ENCODE measurements at places on chromosomes 3 and 15.

DNA sequence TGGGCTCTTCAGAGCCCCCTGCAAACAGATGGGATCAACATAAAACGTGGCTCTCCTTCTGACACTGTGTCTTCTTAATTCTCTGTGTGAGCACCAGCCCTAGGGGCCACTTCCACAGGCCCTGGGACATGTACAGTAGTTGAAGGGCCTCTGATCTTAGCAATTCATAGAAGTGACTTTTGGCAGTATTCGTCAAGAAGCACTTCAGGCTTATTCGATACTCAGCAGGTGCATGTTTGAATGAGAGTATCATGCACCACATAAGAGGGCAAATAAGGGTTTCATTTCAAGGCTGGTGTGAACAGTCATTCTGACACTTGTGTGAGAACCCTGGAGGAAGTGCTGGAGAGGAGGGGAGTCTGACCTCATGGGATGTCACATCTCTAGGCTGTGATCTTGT is 113.9 kb downstream of the GABRG3 start:
- DNase-seq = no peak

DNA sequence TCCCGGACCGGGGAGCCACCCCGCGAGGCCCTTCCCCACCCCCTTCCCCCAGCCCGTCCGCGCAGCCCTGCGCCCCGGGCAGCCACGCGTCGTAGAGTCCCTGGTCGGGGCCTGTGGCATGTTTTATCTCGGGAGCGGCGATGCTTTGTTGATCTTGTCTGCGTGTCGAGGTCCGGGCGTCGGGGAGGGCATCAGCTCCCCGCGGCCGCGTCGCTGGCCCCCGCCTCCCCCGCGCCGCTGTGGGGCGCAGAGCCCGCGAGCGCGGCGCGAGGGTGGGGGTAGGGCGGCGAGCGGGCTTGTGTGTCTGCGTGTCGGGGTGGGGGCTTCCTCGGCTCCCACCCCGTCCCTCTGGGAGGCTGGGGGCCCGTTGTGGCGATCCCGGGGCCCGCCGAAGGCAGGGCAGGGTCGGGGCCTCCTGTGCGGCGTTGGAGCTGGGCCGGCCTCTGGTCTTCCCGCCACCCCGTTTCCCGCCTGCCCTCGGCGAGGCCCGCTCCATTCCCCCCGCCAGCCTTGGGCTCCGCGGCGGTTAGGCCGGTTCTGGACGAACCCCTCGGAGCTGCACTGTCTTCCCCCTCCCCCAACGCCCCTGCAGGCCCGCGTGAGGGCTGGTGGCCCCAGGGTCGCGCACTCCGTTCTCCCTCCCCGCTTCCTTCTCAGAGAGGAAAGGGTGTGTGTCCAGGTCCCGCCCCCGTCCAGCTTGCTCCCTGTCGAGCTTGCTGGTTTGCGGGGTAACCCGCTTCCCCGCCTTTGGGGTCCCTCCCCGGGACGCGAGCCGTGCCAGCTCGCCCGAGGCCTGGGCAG is 695 bp downstream of the GMPS start:
- peak; percentile 31 for DNase-seq

GRCh38 chr3:76582098-76582497 is 457.8 kb upstream of the ROBO2 start:
- no peak for DNase-seq

DNA sequence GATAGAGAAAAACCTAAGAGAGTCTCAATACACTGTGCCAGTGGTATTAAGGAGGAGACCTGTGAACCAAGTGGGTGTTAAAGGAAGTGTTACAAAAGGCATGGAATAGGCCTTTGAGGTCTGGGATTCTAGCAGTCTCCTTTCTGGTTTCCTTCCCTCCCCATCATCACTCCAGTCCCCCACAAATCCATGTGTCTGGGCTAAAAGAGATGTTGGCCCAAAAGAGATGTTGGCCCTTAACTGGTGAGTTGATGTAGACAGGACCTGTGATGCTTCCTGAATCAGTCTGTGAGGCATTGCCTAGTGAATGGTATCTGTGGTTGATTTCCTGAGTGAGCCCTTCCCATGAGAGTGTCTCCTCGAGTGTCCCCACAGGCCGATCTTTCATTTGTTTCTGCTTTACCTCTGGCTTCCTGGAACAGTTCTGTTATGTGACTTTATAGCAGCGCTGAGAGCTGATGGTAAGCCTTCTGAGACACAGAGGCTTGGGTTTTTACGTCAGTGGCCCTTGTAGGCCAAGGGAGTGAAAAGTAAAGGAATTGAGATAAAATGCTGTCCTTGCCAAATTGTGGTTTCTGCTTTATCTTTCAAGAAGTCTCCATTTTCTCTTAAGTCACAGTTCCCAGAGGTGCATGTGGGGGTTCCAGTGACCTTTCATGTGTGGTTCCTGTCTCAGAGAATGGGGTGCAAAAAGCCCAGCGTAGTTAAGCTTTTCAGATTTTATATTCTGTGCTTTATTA is 87.8 kb downstream of the KLHL25 start:
- peak; percentile 26 for DNase-seq

DNA sequence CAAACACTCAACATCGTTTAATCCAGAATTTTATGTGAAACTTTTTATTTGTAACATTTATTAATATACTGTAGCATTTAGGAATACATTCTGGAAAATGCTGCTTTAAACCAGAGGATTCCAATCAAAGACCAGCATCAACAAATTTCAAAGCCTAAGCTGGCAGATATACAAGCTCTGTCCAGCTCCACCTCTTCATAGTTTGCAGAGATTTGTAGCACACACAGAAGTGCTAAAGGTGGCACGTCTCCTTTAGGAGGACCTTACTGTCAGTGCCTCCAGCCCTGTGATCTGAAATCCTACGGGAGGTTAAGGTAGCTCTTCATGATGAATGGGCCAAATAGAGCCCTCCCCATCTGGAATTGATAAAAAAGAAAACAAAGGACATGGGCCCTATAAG is 329.7 kb upstream of the NECTIN3 start:
- DNase-seq = no peak

DNA sequence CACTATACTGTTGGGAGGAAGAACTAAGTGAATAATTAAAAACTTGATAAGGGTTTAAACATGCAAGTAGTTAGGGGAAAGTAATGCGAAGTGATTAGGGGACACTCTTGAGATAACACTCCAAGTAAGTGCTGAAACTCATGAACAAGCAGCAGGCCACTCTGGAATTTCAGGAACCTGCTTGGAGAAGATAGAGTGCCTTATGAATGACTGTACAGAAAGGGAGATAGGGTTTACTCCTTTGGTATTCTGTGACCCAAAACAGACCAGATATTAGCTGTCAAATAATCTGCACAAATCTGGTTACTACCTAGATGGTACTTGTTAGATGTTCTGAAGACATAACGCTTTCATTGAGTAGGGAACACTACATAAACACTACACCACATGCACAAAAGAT is 85.6 kb downstream of the FRMD4B start:
- no peak for DNase-seq

DNA sequence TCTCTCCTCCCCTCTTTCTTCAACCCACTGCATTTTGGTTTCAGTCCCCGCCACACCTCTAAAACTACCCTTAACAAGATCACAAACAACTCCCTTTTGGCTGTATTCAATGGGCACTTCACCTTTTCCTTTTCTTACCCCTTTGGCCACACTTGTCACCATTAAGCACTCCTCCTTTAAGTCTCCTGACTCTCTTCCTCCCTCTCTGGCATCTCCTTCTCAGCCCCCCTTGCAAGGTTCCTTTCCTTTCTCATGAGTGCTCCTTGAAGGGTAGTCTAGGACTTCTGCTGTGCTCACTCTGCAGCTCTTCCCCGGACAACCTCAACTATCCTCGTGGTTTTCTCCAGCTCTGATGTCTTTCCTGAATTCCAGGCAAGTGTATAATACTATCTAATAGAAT is 103.7 kb downstream of the RPL22L1 start:
- no peak for DNase-seq

DNA sequence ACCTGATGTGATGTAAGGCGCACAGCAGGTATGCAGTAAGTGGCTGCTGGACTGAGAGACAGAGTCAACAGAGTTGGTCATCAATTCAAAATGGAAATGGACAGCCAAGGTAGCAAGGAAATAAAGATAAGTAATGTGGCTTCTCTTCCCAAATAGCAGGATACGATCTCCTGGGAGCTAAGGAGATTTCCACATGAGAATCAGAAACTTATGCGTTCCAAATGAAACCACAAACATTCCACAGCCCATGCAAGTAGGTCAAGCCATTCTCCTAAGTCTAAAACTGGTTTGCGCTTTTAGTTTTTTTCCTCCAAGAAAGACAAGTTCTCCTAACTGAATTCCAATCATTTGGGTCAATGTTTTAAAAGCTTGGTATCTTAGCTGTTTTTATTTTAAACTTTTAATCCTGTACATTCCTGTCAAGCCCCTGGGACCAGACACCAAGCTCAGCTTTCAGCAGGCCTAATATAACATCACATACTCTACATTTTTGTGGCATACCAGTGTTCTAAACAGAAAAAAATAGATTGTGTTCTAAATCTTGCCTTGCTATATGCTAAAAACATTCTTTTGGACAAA is 73.7 kb upstream of the TSPAN3 start:
- no peak for DNase-seq

- DNase-seq = no peak
Measured at GRCh38 chr15:26537663-26538062, 235.2 kb downstream of the GABRB3 start.

DNA sequence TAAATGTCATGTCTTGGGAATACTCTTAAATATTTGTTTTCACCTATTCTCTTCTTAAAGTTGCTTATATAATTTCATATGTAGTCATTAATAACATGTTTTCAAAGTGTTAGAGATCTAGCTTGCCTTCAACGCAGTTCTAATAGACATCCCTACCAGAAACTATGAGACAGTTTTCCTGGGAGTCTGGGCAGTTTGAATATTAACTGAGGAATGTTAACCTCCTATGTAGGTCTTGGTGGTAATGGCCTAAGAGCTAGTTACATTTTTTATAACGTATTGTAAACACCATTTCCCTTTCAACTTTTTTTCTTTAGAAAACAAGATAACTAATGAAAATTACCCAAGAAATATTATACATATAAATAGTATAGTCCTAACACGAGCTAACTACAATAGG is 328.2 kb downstream of the TIGIT start:
- no peak for DNase-seq

GRCh38 chr3:124200407-124200806 is 208.5 kb upstream of the ROPN1 start:
- DNase-seq = no peak

DNA sequence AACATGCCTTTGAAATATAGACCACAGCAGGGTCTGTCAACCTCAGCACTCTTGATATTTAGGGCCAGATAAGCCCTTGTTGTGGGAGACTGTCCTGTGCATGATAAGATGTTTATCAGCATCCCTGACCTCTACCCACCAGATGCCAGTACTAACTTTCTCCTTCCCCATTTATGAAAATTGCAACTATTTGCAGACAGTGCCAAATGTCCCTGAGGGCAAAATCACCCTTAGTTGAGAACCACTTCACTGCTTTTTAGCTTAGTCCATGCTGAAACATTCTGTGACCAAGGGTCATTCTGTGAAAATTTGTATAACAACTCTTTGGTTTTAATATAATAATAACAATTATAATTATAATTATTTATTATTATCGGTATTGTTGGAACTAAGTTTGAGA is 1032.4 kb downstream of the MCTP2 start:
- DNase-seq = no peak

- DNase-seq = no peak
Measured at GRCh38 chr3:5437783-5438323, 250.3 kb downstream of the EDEM1 start.

DNA sequence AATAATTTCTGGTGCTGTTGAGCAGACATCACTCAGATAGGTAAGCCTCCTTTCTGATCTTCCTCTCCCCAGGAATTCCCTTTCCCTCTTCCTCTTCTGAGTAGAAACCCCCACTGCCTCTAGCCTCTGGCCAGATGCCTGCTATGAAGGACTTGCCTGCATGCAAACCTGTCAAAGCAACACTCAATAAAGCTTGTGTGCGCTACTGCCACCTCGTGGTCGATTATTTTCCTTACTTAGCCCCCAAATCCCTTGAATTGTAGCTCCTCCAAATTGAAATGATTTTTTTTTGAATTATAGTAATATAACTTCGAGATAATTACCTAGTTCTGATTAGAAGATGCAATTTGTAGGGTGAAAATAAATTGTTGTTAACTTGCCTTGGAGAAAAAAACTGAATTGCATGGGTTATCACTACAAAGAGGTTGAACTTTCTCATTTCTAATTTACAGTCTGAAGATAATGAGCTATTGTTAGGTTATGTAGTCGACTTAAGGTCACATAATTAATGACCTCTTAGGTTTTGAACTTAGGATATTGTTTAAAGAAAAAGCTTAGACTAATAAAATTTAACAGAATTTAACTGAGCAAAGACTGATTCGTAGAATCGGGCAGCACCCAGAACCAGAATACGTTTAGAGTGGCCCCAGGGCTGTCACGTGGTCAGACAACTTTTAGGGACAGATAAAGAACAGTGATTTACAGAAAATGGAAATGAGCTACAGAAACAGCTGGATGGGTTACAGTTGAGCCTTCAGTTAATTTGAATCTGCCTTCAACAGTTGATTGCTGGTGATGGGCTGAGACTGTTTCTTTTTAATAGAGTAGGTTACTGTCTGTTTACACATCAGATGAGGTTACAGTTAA is 269.3 kb downstream of the ARPP21 start:
- DNase-seq = peak; percentile 48

DNA sequence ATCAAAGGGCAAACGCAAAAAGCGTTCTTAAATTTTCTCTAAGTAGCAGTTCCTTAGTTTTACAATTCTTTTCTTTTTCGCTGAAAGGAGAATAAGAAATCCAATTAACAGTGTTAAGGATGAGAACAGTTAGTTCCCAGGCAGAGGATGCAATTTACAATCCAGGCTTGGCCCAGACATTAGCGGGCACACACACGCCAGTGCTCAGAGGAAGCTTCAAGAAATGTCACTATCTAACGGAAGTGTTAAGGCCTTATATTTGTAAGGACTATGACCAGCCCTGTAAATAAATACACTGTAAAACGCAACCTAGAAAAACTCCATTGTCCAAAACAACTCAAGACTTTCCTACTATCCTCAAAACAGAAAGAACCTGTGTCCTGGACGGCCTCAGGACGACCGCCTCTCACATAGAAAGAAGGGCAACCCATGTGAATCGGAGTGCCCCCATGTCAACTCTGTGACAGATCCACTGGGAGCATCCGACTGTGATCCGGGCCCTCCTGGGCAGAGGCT is 1.3 kb downstream of the ACAP2 start:
- no peak for DNase-seq

DNA sequence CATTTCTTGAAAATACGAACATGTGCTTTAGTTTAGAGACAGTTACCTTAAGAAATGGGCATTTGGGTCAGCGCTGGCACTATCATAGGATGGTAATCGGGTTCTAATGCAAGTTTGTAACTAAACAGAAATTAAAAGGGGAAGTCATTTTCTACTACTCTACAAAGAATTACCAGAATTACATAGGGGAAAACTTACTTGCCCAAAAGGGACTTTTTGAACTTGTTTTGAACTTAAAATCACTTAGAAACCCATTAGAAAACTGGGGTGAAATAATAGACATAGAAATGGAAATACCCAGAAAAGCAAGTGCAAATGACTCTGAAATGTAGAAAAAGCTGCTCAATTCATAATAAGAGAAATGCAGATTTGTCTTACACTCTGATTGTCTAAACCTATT is 44.9 kb downstream of the SPATA16 start:
- DNase-seq = no peak

GRCh38 chr3:190036631-190037030 is 84.1 kb downstream of the P3H2 start:
- no peak for DNase-seq

GRCh38 chr15:68807249-68807648 is 13.4 kb downstream of the ANP32A start:
- no peak for DNase-seq

GRCh38 chr15:39312984-39313383 is 267.9 kb upstream of the THBS1 start:
- peak; percentile 74 for DNase-seq

- DNase-seq = no peak
Measured at GRCh38 chr15:43070249-43070648, 35.6 kb downstream of the UBR1 start.
